ENCODE measurements at places on chromosomes 2 and 18. TPM values are rescaled to one million over a fixed set of nuclear protein-coding genes. Genes with fewer than 3 reads are reported as not detected.

- no peak for DNase-seq
- H3K27me3 ChIP-seq, result no peaks in the 10 kb centered on the region
- H3K4me1 ChIP-seq, result peaks cover 7% of the 10 kb centered on the region
- no peaks in the 10 kb centered on the region for H3K36me3 ChIP-seq
Measured at GRCh38 chr2:230898713-230899091, 26.3 kb downstream of the GPR55 start.

DNA sequence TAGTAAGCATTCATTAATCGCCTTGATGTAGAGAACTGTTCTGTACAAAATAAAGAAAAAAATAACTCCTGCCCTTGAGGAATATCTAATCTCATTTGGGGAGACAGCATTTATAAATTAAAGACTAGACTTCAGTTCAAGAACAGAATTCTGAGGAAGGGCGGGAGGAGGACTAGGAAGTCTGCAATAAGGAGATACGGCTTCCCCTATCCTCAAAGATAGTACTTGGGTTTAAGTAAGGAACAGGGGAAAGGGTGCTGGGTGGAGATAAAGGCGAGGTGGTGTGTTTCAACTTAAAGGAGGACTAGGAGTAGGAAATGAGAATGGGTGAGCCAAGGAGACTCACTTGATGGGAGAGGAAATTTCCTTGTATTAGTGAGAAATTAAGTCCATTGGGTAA, 121.9 kb upstream of the MSTN start:
- DNase-seq, result no peak
- H3K4me3 ChIP-seq, result no peak overlapping the region
- no peaks in the 10 kb centered on the region for H3K36me3 ChIP-seq

DNA sequence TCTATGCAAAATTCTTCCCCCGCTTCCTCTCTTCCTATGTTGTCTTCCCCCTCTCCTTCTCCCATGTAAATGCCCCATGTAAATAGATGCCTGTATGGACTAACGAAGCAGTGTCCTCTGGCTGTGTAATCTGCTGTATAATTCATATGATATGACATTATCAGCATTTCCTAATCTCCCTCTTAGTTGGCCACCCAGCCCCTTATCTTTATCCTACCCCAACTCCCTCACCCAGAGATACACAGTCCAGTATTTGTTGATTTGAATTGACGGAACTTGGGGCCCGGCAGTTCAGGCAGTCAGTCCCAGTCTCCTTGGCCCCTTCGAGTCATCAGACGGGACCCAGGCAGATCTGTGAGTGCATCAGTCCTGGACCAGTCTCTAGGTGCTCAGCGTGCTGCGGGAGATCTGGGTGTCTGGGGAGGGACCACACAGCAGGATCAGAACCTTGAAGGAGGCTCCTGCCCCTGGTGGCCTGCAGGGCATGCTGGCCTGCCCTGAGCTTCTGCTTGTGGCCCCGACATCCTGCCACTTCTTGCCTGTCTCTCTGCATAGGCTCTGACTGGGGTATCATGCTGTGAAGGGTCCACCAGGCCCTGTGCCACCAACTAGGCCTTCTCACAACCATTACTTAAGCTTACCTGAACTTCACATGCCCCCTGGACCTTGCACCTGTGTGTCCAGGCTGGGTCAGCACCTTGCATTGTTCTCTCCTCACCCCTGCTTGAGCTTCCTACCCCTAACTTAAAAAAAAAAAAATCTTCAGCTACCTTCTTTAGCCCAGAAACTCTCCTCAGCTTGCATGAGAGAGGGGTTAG, 88.1 kb upstream of the ATL2 start:
- H3K4me1 ChIP-seq, result no peaks in the 10 kb centered on the region
- no peaks in the 10 kb centered on the region for H3K36me3 ChIP-seq
- no peak for DNase-seq
- no peak overlapping the region for H3K4me3 ChIP-seq
- H3K27me3 ChIP-seq, result no peaks in the 10 kb centered on the region

DNA sequence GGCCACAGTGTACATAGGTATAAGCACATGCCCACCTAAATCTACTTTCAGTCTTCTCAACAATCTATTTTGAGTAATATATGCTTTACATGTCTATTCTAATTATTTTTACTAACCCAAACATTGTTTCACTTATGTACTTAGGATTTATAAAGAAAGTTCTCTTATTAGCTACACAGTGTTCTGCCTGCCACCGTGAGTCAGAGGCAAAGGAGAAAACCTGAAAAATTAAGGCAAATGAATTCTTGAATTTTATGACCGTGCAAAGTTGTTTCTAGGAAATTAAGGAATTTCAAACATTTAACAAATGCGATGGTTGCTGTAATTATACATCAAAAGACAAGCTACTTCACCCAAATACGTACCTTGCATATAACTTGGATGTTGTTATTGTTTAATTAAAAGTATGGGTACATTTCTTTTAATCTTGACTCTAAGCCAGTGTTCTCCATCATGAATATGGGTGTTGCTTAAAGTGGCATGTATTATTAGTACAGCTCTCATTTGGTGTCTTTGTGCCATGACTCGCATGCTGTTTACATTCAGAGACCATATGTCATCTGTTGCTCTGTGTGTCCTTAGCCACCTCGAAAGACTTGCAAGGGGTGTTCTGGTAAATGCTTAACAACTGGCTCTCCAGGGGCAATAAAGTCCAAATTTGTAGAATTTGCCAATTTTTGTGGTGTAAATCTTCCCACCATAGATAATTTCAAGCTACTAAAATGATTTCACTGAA, 154.3 kb upstream of the FN1 start:
- H3K4me3 ChIP-seq, result no peak overlapping the region
- no peaks in the 10 kb centered on the region for H3K27me3 ChIP-seq
- no peak for DNase-seq
- no peaks in the 10 kb centered on the region for H3K4me1 ChIP-seq
- H3K36me3 ChIP-seq, result no peaks in the 10 kb centered on the region

DNA sequence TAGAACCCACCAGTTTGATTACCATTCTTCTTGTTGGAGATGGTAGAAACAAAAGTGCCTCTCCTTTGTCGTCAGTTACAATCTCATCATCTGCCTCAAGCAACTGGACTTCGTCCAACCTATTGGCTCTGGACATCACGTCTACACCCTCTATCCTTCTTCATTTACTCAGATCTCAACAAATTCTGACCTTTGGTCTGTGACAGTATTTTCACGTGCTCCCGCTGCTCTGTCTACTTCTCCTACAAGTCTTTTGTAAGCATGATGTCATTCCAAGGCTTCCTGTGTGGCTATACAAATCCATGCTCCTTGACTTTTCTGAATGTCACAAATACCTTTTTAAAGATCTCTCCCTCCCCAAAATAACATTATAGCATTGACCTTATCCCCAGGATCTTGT, 43.0 kb upstream of the PID1 start:
- no peaks in the 10 kb centered on the region for H3K4me1 ChIP-seq
- H3K27ac ChIP-seq, result no peak overlapping the region
- no peak for DNase-seq
- H3K27me3 ChIP-seq, result no peaks in the 10 kb centered on the region
- H3K36me3 ChIP-seq, result no peaks in the 10 kb centered on the region
- no peak overlapping the region for H3K4me3 ChIP-seq

DNA sequence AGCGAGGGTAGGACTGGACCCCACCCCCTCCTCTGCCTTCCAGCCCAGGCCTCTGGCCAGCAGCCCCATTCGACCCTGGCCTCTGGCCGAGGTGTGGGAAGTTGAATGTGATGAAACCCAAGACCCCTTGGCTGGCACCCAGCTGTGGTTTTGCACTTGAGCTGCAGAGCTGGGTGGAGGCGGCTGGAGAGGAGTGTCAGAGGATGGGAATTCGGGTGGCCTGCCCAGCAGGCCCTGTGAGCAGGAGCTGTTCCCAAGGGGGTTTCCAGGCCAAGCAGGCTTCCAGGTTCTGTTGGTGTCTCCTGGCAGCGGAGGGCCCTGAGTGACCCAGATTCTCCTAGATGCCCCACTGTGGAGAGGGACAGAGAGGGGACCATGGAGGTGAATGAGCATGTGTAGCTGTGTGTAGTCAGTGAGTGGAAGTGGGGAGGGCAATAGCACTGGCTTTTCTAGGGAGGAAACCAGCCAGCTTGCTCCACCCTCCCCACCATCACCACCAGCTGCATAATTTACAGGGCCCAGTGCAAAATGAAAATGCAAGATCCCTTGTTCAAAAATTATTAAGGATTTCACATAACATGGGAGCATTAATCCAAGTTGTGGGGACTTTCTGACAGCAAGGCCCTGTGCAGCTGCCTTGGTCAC, 172.2 kb upstream of the HAAO start:
- H3K36me3 ChIP-seq, result no peaks in the 10 kb centered on the region
- no peak overlapping the region for H3K4me3 ChIP-seq
- H3K4me1 ChIP-seq, result no peaks in the 10 kb centered on the region

DNA sequence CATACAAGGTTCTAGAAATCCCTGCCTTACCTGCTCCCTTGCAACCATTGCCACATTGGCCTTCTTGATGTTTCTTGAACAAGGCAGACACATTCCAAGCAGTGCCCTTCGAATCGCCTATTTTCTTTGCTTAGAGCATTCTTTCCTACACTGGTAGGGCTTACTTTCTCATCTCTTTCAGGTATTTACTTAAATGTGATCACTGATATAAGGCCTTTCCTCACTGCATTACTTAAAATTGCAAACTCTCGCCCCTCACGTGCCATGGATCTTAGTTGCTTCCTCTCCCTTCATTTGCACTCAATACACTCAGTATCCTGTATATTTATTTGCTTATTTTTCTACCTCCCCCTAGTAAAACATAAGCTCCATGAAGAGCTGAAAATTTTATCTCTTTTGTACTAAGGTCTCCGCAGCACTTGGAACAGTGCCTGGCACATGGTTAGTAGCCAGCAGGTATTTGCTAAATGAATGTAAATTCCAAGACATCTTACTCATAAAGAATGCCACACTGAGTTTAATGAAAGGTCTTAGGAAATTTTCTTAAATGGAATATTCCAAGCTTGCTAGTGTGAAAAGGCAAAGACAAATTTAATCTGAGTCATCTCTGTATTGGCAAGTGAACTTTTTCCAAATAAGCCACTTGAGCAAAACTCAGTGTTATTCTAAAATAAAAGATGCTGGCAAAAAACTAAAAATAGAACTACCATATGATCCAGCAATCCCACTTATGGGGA, 42.4 kb upstream of the FIGN start:
- no peak for DNase-seq
- no peak overlapping the region for H3K4me3 ChIP-seq
- no peaks in the 10 kb centered on the region for H3K27me3 ChIP-seq
- H3K4me1 ChIP-seq, result no peaks in the 10 kb centered on the region

- no peaks in the 10 kb centered on the region for H3K36me3 ChIP-seq
- H3K4me3 ChIP-seq, result no peak overlapping the region
Measured at GRCh38 chr18:64233851-64234250, 85.0 kb upstream of the LINC00305 start.

GRCh38 chr2:24576146-24576545, 85.1 kb downstream of the NCOA1 start:
- H3K27ac ChIP-seq, result no peak overlapping the region
- no peaks in the 10 kb centered on the region for H3K27me3 ChIP-seq
- no peak for DNase-seq
- H3K4me3 ChIP-seq, result no peak overlapping the region
- H3K36me3 ChIP-seq, result no peaks in the 10 kb centered on the region
- H3K4me1 ChIP-seq, result peaks cover 34% of the 10 kb centered on the region

GRCh38 chr18:41311571-41312547, 643.2 kb upstream of the PIK3C3 start:
- no peak overlapping the region for H3K27ac ChIP-seq
- no peaks in the 10 kb centered on the region for H3K36me3 ChIP-seq
- H3K4me1 ChIP-seq, result no peaks in the 10 kb centered on the region
- H3K4me3 ChIP-seq, result no peak overlapping the region
- H3K27me3 ChIP-seq, result no peaks in the 10 kb centered on the region
- DNase-seq, result no peak

DNA sequence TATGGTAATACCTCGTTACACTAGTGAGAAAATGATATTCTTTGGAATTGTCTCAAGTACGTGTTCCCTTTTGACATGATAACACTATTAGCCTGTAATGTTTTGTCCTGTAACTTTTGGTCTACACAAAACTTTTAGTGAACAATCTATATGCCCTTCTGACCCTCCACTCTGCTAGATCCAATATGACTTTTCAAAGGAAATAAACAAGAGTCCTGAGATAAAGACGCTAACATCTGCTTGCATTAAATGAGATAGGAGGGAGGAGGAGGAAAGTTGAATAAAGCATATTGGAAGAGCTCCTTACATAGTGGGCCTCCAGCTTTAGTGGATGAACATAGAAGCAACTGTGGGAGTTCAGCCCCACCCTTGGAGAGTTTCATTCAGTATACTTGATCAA, 83.3 kb upstream of the CAVIN2 start:
- H3K4me3 ChIP-seq, result no peak overlapping the region
- H3K36me3 ChIP-seq, result no peaks in the 10 kb centered on the region
- no peak overlapping the region for H3K27ac ChIP-seq
- no peak for DNase-seq
- no peaks in the 10 kb centered on the region for H3K4me1 ChIP-seq

DNA sequence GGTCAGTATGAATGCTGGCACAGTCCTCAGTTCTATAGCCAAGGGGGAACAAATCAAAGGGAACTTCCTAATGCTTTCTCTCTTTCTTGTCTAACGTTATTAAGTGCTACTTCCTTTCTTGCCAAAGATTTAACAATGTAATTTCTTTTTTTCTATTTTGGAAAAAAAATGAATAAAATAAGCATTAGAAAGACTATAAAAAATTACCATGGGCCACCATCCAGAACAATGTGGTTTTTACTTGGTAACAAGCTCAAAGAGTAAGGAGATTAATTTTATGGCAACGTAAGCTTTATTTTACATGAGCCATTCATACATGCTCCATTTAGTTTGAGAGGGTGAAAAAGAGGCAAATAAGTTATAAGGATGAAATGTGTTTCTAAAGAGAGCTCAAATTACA, 40.1 kb downstream of the SERPINE2 start:
- no peak overlapping the region for H3K4me3 ChIP-seq
- no peak for DNase-seq
- no peak overlapping the region for H3K27ac ChIP-seq

DNA sequence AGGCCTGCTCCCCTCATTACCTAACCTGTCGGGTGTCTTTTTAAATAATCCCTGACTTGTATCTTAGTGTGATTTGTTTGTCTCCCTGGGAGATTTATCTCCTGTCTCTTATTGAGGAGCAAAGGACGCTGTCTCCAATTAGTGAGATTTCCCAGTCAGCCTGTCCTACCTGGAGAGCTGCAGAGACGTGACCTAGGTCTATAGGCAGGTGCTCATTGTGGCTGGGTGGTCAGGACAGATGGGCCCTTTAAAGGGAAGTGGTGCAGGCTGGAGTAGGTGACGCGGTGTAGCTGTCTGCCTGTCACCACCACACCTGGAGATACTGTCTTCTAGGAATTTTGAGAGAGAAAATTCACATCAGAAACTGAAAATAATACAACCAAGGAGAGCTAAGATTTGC, 28.0 kb downstream of the PLB1 start:
- no peaks in the 10 kb centered on the region for H3K27me3 ChIP-seq
- H3K27ac ChIP-seq, result no peak overlapping the region
- no peaks in the 10 kb centered on the region for H3K4me1 ChIP-seq
- no peak for DNase-seq
- H3K36me3 ChIP-seq, result no peaks in the 10 kb centered on the region
- H3K4me3 ChIP-seq, result no peak overlapping the region

Gene HPCAL1
- polyA plus RNA-seq, result 100 TPM

Gene CIDEA
- not detected for polyA plus RNA-seq

Gene ZNF892
- 0.61 TPM for polyA plus RNA-seq

Gene DCC
- polyA plus RNA-seq, result not detected

Gene OXER1
- not detected for polyA plus RNA-seq

All from CD4-positive, alpha-beta memory T cell (primary cell).